HTR-8/SVneo (cell line): ENCODE measurements at places on chromosomes 6 and 20.
A peak's percentile ranks its signal among the peaks of the same experiment; 100 is the strongest.

GRCh38 chr20:58896820-58897219, 44.3 kb downstream of the GNAS start:
- DNase-seq = no peak

- peak; percentile 45 for DNase-seq
Measured at GRCh38 chr6:63923139-63923739, 287.6 kb downstream of the PHF3 start.

GRCh38 chr6:151440930-151441329, 11.0 kb downstream of the RMND1 start:
- no peak for DNase-seq

DNA sequence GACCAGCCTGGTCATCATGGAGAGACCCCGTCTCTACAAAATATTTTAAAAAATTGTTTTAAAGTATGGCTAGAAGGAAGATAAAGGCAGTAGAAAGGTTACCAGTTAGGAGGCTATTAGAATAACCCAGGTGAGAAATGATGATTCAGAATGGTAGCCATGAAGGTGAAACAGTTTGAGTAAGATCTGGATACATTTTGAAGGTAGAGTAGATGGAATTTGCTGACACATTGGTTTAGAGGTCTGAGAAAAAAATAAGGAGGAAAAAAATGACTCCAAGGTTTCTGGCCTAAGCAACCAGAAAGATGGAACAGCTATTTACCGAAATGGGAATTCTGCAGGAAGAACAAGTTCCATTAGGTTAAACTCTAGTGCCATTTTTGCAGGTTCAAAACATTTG, 167.9 kb upstream of the TAB2 start:
- DNase-seq = no peak

- DNase-seq = no peak
Measured at GRCh38 chr6:130520221-130520620, 154.4 kb downstream of the TMEM200A start.

DNA sequence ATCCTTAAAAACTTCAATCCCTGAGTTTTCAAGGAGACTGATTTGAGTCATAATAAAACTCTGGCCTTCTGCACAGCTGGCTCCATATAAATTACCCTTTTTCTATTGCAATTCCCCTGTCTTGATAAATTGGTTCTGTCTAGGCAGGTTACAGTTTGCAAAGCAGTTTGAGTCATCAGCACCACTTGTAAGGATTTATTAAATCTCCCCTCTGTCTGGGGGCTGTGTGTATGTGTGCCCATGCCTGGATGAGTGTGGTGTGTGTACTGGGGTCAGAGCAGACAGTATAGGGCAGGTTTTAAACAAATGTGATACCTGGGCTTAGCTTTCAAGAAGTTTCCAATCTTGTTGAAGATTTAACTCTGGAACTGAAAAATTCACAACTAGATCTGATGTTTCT, 228.6 kb downstream of the FNDC1 start:
- no peak for DNase-seq

DNA sequence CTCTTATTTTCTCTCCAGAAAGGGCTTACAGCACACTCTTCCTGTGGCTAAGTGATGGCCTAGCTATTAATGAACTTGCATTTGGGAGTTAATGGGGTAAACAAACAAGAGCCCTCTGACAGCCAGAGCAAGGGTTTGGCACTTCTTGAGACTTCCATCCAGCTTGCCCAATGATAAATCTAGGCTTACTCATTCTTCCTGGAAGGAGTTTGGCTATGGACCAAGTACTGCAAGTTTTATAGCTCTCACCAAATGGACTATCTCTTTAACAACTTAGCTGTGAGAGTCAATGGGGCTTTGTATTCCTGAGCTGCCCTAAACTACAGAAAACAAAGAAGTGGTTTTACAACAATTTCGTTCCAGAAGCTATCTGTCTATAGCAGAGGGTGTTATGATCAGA, 16.7 kb upstream of the PI3 start:
- DNase-seq = no peak

- DNase-seq = no peak
Measured at GRCh38 chr20:47293631-47294030, 62.9 kb downstream of the ZMYND8 start.

- no peak for DNase-seq
Measured at GRCh38 chr6:125524356-125524755, 222.6 kb upstream of the HDDC2 start.

DNA sequence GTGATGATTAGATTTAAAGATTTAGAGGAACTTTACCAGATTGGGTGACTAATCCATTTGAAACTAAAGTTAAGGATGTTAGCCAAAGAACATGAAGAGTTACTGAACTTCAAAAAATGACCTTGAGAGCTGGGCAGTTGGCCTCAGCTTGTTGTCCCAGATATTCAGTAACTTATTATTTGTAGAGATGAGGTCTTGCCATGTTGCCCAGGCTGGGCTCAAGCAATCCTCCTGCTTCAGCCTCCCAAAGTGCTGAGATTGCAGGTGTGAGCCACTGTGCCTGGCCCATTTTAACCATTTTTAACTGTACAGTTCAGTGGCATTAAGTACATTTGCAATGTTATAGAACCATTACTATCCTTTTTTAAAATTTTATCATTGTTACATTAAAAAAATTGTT, 161.5 kb downstream of the SLC16A10 start:
- DNase-seq = no peak

- DNase-seq = no peak
Measured at GRCh38 chr6:43045371-43045930, 8.2 kb downstream of the CUL7 start.

DNA sequence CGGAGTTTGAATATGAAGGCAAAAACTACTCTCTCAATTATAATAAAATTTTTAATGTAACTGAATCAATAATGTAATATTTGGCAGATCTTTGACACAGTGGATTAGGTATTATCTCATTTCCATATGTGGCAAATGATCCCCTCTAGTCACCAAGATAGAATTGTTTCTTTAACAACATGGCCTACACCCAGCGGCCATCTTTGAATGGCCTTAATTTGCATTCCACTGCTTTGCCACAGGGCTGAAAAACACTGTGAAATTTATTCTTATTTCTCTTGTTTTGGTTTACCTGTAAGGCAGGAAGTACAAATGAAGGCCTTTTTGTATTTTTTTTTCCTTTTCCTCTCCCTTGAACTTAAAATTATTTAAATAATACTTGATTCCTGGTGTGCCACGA, 162.6 kb upstream of the SCGN start:
- no peak for DNase-seq

DNA sequence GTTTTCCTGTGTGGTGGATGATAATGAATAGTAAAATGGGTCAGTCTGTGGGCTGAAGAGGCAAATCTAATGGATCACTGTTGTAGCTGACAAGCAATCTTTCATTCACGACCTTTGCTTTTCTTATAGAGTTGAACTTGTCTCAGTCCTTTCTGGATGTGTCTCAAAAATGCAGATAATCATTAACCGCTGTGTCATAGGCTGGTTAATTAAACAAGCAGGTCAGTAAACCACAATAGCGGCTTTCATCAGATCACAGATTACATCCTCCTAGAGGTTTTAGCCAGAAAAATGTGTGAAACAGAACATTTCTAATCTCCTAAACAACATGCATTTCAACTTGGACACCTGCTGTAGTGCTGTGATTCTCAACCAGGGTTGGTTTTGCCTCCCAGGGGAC, 2.5 kb upstream of the METTL24 start:
- no peak for DNase-seq

- DNase-seq = no peak
Measured at GRCh38 chr6:134830194-134830593, 119.7 kb downstream of the ALDH8A1 start.

- no peak for DNase-seq
Measured at GRCh38 chr20:2509468-2509781, 710 bp upstream of the ZNF343 start.

DNA sequence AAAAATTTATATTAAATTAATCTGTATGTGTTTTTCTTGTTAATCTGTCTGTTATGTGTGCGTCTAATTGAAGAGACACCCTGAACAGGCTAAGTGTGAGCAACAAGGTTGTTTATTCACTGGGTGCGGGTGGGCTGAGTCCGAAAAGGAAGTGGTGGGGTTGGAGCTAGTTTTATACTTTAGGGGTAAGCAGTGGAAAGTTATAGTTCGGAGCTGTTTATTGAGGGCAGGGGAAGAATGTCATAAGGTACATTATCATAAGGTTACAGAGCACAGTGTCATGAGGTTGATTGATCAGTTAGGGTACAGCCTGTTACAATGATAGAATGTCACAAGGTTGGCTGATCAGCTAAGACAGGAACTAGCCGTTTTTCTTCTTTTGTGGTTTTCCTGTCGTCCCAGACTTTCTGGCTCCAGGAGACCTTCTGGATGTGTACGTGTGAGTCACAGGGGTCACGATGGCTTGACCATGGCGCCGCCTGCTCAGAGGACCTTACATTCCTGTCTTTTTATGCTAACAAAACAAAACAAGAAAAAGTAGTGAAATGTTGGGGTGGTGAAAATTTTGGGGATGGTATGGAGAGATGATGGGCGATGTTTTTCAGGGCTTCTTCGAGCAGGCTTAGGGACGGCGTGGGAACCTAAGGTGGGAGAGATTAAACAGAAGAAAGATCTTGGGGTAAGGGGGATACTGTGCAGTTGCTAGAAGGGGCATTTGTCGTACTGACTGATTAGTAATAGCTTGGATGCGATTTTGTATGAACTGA, 754.0 kb upstream of the ADGRB3 start:
- DNase-seq = no peak

DNA sequence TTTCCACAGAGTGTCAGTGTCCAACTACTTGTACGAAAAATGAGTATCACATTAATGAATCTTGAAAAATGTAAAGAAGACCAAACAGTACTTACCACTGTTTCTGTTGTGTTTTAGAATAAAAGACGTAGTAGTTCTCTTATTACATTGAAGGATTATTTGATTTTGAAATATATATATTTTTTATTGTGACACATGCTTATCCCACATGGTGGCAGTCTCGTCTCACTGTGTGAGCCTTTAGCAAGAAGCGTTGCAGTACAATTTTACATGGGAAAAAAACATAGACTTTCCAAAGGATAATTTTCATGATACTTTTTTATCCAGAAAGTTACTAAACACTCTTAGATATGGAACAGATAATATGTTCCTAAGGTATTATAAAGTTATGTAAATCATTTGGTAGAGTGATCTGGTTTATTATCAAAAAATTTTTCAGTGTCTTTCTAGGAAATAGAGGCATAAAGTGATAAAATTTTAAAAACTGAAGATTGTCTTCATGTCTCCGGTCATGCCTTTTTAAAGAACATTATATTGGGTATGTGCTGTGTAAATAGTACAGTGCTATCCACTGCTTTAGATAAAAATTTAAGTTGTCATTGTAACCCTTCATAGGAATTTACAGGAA, 117.5 kb upstream of the SAMD5 start:
- DNase-seq = peak; percentile 18

GRCh38 chr6:155466539-155466938, 10.9 kb upstream of the NOX3 start:
- no peak for DNase-seq
